ENCODE measurements at places on chromosomes 6 and 20. TPM values are rescaled to one million over a fixed set of nuclear protein-coding genes. Genes with fewer than 3 reads are reported as not detected.

- no peak for DNase-seq
Observed at GRCh38 chr20:37567671-37568588, 40.3 kb upstream of the BLCAP start.

The SIM1 gene
- polyA plus RNA-seq, result not detected

The RBM24 gene
- polyA plus RNA-seq, result 13.5 TPM

- DNase-seq, result no peak
Observed at GRCh38 chr20:24708411-24709295, 239.2 kb downstream of the SYNDIG1 start.

- DNase-seq, result no peak
Observed at GRCh38 chr20:50434653-50435396, 75.4 kb upstream of the PTPN1 start.

The POU5F1 gene
- 2.8 TPM for polyA plus RNA-seq

The RAB32 gene
- 30.1 TPM for polyA plus RNA-seq

GRCh38 chr6:44045672-44046015, 81.6 kb downstream of the MRPL14 start:
- DNase-seq, result no peak

- DNase-seq, result peak; percentile 34
Observed at GRCh38 chr6:42137194-42137753, 5.1 kb downstream of the C6orf132 start.

- no peak for DNase-seq
Observed at GRCh38 chr20:896501-897025, 19.6 kb downstream of the ANGPT4 start.

GRCh38 chr20:41138475-41139226, 1.3 kb downstream of the PLCG1 start:
- no peak for DNase-seq

Data from A549 (cell line).